Suprapubic skin (tissue), 4 donors: ENCODE measurements at places on chromosomes 11 and 22.

GRCh38 chr11:63993993-63994392, 7.8 kb downstream of the OTUB1 start:
- no peak for DNase-seq
- H3K27ac ChIP-seq, result no peak overlapping the region
- H3K27me3 ChIP-seq, result no peaks in the 10 kb centered on the region
- peaks cover 9% of the 10 kb centered on the region for H3K4me1 ChIP-seq
- no peak overlapping the region for H3K4me3 ChIP-seq
- peaks cover 66% of the 10 kb centered on the region for H3K36me3 ChIP-seq

GRCh38 chr22:45225732-45226502, 14.8 kb downstream of the KIAA0930 start:
- peaks cover 50% of the 10 kb centered on the region for H3K4me1 ChIP-seq
- H3K27me3 ChIP-seq, result no peaks in the 10 kb centered on the region
- no peak overlapping the region for H3K4me3 ChIP-seq
- peak overlapping the region; percentile 86 for H3K27ac ChIP-seq

DNA sequence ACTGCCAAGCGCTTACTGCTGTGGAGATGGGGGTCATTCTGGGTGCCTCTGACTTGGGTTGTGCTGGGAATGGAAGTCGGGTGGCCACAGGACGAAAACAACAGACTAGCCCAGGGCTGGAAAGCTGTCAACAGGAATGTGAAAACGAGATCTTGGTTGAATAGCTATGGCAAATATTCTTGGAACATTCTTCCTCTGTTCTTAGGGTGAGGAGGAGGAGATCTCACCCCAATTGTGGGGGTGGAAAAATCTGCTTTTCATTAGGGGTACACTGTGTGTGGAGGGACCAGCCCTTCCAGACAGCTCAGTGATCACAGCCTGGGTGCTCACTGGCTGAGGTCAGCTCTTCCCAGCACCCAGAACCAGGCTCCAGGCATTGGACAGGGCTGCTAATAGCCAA, 52.0 kb upstream of the PRSS23 start:
- no peaks in the 10 kb centered on the region for H3K27me3 ChIP-seq
- no peak for DNase-seq
- no peak overlapping the region for H3K27ac ChIP-seq
- H3K4me3 ChIP-seq, result no peak overlapping the region

GRCh38 chr11:60777572-60777971, 7.6 kb upstream of the MS4A10 start:
- H3K4me1 ChIP-seq, result peaks cover 4% of the 10 kb centered on the region
- no peaks in the 10 kb centered on the region for H3K36me3 ChIP-seq
- no peaks in the 10 kb centered on the region for H3K27me3 ChIP-seq
- no peak overlapping the region for H3K27ac ChIP-seq
- no peak for DNase-seq

GRCh38 chr11:130477586-130478203, 29.2 kb downstream of the ADAMTS15 start:
- H3K27ac ChIP-seq, result peak overlapping the region; percentile 51
- no peak overlapping the region for H3K4me3 ChIP-seq
- peaks cover 10% of the 10 kb centered on the region for H3K36me3 ChIP-seq

DNA sequence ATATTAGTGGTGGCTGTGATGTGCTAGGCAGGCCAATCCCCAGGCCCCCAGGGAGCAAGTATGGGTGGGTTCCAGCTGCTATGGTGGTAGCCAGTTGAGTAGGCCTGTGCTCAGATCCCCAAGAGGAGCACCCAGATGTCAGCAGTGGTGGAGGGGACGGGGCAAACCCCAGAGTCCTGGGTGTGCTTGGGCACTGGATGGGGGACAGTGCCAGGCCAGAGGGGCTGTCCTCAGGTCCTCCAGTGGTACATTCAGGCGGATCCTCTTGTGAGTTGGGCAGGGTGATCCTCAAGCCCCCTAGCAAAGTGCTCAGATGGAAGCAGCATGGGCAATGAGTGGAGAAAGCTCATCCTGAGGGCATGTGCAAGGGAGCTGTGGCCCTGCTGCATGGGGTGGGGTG, 26.0 kb downstream of the CFAP300 start:
- no peak for DNase-seq
- no peaks in the 10 kb centered on the region for H3K36me3 ChIP-seq
- no peak overlapping the region for H3K4me3 ChIP-seq
- H3K4me1 ChIP-seq, result no peaks in the 10 kb centered on the region
- no peak overlapping the region for H3K27ac ChIP-seq
- H3K27me3 ChIP-seq, result no peaks in the 10 kb centered on the region

DNA sequence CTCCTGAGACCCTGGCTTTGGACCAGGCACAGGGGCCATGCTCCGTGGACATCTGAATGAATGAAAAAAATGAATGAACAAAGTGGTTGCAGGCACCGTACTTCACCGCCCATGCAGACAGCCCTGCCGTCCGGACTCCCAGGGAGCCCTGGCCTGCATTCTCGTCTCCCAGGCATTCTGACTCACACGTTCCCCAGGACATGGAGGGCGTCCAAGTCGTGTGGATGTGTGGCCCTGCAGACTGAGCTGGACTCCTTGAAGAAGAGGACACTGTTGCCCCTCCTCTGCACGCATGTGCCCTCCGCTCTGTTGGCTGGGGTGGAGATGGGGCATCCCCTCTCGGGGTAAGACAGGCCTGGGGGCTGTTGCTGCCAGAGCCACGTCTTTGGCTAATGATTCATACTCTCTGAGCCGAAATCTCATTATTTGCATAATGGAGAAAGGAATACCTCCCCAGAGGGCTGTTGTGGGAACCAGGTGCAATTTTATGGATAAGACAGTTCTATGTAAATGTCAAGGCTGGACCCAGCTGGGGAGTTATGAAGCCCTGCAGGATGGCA, 49.7 kb downstream of the RTL6 start:
- H3K27me3 ChIP-seq, result no peaks in the 10 kb centered on the region
- H3K4me1 ChIP-seq, result peaks cover 9% of the 10 kb centered on the region

DNA sequence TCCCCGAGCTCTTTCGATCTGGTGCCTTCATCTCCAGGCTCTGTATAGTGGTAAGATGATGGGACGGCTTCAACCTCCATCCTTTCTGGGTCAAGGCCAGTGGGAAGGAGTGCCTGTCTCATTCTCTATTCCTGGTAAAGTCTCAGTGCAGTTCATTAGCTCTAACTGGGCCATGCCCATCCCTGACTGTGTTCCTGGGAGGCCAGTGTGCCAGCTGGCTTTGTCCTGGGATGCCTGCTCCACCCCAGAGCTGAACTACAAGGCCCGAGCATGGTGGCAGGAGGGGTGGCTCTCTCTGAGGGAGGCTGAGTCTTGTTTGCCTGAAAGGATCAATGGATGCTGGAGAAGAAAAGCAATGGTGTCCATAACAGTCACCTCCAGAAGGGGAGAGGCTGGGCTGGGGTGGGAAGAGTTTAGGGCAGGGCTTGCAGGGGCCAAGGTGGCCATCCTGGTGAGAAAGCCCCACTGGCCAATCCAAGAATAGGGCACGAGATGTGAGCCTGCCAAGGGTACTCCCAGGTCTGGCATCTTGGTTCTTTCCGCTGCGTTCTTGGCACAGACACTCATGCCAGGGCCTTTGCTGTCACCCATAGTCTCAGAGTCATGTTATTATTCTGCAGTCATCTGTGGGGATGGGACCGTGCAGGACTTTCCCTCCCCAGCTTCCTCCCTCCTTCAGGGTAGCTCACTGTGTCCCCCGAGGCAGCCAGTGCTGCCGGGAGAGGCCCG, 60.1 kb downstream of the PARVB start:
- no peaks in the 10 kb centered on the region for H3K27me3 ChIP-seq
- no peak overlapping the region for H3K4me3 ChIP-seq
- peaks cover 27% of the 10 kb centered on the region for H3K4me1 ChIP-seq
- DNase-seq, result no peak
- H3K36me3 ChIP-seq, result no peaks in the 10 kb centered on the region
- no peak overlapping the region for H3K27ac ChIP-seq

- no peaks in the 10 kb centered on the region for H3K36me3 ChIP-seq
- H3K27ac ChIP-seq, result no peak overlapping the region
- peaks cover 6% of the 10 kb centered on the region for H3K4me1 ChIP-seq
Measured at GRCh38 chr11:100903284-100903683, 216.2 kb downstream of the ARHGAP42 start.

DNA sequence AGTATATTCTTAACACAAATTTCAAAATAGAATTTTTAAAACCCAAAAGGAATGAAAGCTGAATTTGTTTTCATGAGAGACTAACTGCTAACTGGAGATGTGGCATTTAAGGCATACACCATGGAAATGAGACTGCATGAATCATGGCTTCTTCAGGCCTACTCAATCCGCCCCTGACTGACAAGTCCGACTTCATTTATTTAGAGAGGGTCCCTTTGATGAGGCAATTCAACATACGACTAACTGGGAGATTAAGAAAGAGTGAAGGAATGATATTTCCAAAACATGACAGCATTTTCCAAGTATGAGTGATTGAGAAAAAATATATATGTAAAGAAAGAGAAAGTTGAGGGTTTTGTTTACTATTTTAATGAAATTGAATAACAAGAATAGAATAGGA, 720.1 kb downstream of the DLG2 start:
- no peak overlapping the region for H3K27ac ChIP-seq
- DNase-seq, result no peak
- no peaks in the 10 kb centered on the region for H3K36me3 ChIP-seq
- H3K27me3 ChIP-seq, result no peaks in the 10 kb centered on the region
- H3K4me3 ChIP-seq, result no peak overlapping the region

DNA sequence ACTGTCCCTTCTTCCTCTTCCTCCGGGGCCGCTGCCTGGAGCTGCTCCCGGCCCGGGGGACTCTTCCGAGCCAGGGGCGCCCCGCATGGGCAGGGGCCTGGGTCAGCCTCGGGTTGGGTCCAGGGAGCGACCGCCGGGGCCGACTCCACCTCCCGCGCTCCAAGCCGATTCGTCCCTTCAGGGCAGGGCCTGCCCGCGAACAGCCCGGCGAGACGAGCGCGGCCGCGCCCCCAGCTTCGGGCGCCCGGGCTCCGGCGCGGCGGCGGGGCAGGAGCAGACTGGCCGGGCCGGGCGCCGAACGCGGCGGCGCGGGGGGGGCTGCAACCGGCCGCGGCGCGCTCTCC, at the start of gene LARGE1:
TSS of gene LARGE1 (minus strand) at position 280 of the 344 bp plus-strand sequence.
- peaks cover 38% of the 10 kb centered on the region for H3K4me1 ChIP-seq
- DNase-seq, result no peak
- H3K36me3 ChIP-seq, result no peaks in the 10 kb centered on the region
- peak within 1 kb of the TSS; percentile 90 for H3K4me3 ChIP-seq
- peak within 1 kb of the TSS; percentile 80 for H3K27ac ChIP-seq
- no peaks in the 10 kb centered on the region for H3K27me3 ChIP-seq

GRCh38 chr11:130634961-130635473, 186.6 kb downstream of the ADAMTS15 start:
- no peaks in the 10 kb centered on the region for H3K36me3 ChIP-seq
- H3K4me1 ChIP-seq, result no peaks in the 10 kb centered on the region
- H3K27me3 ChIP-seq, result no peaks in the 10 kb centered on the region
- no peak for DNase-seq
- no peak overlapping the region for H3K4me3 ChIP-seq
- H3K27ac ChIP-seq, result no peak overlapping the region

DNA sequence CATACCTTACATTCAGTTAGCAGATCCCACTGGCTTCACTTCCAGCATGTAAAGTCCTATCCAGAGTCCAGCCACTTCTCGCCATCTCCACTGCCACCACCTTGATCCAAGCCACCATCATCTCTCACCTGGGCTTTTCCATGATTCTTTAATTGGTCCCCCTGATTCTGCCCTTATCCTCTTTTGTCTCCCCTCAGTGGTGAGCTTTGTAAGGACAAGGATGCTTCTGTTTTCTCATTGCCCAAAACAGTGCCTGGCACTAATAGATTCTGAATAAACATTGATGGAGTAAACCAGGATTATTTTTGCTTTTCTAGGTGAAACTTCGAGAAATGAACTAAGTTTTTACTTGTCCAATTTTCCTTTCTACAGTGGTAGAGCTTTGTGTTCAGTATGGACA, 4.4 kb downstream of the POLA2 start:
- DNase-seq, result no peak
- H3K27ac ChIP-seq, result no peak overlapping the region

DNA sequence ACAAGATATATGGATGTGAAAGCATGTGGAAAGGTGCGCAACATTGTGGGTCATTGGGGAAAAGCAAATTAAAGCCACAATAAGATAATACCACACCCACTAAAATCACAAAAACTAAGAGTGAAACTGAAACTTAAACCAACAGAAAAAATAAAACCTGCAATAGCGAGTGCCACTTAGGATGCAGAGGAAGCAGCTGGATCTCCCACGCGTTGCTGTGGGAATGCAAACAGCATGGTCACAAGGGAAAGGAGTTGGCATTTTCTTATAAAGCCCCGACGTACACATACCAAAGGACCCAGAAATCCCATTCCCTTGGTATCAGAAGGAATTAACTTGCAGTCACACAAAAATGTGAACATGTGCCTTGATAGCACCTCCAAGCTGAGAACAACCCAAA, 712.0 kb downstream of the TBC1D22A start:
- H3K4me1 ChIP-seq, result no peaks in the 10 kb centered on the region
- no peak overlapping the region for H3K4me3 ChIP-seq
- no peaks in the 10 kb centered on the region for H3K36me3 ChIP-seq
- no peak overlapping the region for H3K27ac ChIP-seq
- DNase-seq, result no peak

GRCh38 chr11:111205632-111206385, 39.7 kb upstream of the POU2AF2 start:
- no peaks in the 10 kb centered on the region for H3K4me1 ChIP-seq
- H3K36me3 ChIP-seq, result no peaks in the 10 kb centered on the region
- H3K27ac ChIP-seq, result no peak overlapping the region
- DNase-seq, result no peak
- H3K27me3 ChIP-seq, result no peaks in the 10 kb centered on the region
- H3K4me3 ChIP-seq, result no peak overlapping the region
